ENCODE measurements at places on chromosomes 12 and 14.
A peak's percentile ranks its signal among the peaks of the same experiment; 100 is the strongest.

DNA sequence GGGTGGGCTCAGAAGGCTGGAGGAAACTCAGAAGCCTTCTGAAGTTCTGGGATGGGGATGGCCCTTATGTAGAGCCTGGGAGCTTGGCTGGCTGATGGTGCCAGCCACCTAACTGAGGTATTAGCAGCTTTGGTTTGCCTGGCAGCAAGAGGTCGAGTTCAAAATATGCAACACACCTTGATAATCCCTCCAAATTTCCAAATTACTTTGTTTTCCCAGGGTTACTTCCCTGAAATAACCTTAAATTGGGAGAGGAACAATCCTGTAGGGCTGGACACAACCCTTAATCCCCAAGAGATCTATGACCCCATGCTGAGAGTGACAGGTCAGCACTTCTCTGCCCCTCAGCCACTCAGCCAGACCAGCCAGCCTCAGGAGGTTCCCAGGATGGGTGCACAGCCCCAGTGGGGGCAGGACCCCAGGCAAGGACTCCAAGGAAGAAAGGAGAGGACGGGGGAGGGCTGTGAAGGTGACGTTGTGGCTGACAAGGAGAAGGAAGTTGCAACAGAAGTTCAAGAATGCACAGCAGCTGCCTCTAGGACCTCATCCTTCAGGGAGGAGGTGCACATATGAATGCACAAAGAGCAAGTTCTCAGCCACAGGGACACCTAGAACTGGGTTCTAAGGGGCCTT is 18.6 kb upstream of the KRT77 start:
- DNase-seq = no peak

- DNase-seq = no peak
These were observed 396.0 kb upstream of the PRICKLE1 start for GRCh38 chr12:42985506-42985905.

GRCh38 chr14:93040982-93041381 is 74.7 kb downstream of the ITPK1 start:
- DNase-seq = no peak

- no peak for DNase-seq
These were observed 810 bp downstream of the MARCHF9 start for GRCh38 chr12:57755454-57756372.

DNA sequence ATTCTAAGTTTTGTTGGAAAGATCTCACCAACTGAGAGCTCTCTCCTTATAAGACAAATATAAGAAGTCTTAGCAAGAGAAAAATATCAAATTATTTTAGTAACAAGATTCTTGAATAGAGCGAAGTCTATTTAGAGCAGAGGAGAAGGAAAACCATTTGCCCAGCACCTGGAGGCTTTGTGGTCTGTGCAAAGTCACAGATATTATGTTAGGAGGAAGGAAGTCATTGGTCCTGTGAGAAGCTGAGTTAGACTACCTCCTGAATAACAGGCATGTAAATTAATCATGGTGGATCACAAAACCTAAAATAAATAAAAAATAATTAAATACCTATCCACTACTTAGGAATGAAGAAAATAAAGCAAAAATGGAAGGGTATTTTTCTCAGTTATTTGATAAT is 38.4 kb upstream of the ATXN7L3B start:
- no peak for DNase-seq

- no peak for DNase-seq
These were observed 206.9 kb downstream of the PELI2 start for GRCh38 chr14:56324856-56325699.

DNA sequence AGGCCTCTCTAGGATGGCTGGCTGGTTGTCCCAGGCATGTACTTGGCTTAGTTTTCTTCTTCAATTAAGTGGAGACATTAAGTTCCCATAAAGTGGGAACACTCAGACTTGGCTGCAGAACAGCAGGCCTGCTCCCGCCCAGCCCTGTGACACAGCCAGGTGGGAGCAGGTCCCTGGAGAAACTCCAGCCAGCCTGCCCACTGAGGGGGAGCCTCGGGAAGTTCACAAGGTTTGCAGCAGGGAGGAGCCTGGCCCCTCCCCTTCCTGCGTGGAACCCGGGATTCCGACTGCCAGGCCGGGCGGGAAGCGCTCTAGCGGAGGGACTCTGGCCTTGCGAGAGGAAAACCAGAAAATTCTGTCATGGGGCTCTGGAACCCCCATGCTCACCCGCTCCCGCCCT is 98.3 kb upstream of the EVL start:
- DNase-seq = no peak

- DNase-seq = no peak
These were observed 28.9 kb upstream of the GPR68 start for GRCh38 chr14:91273273-91273884.

- DNase-seq = no peak
These were observed 86.8 kb downstream of the FGD4 start for GRCh38 chr12:32486158-32486557.

GRCh38 chr14:89470401-89470800 is 53.4 kb upstream of the FOXN3 start:
- no peak for DNase-seq

GRCh38 chr14:32354716-32355115 is 25.6 kb downstream of the AKAP6 start:
- peak; percentile 13 for DNase-seq

DNA sequence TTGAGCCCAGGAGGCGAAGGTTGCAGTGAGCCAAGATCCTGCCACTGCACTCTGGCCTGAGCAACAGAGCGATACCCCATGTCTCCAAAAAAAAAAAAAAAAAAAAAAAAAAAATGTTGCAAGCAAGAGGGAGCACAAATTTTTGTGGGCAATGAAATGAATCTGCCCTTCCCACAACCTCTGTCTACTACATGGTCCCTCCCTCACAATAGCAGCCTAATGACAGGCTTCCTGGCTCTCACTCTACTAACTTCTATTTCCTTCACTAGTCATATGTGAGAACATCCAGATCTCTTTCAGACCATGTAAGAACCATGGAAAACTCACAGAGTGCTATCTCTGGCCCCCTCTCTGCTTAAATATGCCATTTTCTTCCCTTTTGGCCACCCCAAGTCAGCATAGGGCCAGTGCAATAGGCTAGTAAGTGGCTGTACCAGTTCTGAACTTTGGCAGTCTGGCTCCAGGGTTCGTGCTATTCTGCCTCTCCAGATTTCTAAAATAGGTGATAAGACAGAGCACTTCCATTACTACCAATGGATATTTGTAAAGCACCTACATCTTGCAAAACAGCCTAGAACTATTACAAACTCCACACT is 7.1 kb downstream of the OSBPL8 start:
- no peak for DNase-seq

GRCh38 chr12:52043386-52044212 is 7.6 kb upstream of the NR4A1 start:
- DNase-seq = no peak

Data from NCI-H345 (cell line).